Heart left ventricle (tissue), 16 donors: ENCODE measurements at places on chromosomes 6 and 20. TPM values are rescaled to one million over a fixed set of nuclear protein-coding genes. Genes with fewer than 3 reads are reported as not detected.
A peak's percentile ranks its signal among the peaks of the same experiment; 100 is the strongest.

GRCh38 chr6:21455071-21455470 is 138.5 kb upstream of the SOX4 start:
- H3K36me3 ChIP-seq, result no peaks in the 10 kb centered on the region
- H3K4me1 ChIP-seq, result no peaks in the 10 kb centered on the region
- H3K27me3 ChIP-seq, result no peaks in the 10 kb centered on the region
- H3K27ac ChIP-seq, result no peak overlapping the region

DNA sequence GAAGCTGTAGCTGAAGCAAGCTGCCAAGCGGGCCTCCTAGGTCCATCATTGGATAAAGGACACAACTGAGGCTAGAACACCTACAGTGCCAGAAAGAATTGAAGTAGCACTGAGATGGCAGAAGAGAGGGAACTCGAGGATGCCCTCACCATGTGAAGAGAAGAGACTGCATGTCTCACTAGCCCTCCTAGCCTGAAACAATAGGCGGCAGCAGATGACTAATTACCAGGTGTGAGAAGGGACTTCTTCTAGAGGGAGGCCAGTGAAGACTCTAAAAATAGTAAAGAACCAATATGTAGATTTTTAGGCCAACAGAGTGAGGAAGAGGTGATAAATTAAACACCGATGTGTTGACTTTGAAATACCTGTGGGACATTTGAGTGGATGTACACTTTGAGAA is 50.3 kb downstream of the LGSN start:
- no peak overlapping the region for H3K4me3 ChIP-seq
- H3K27me3 ChIP-seq, result no peaks in the 10 kb centered on the region
- DNase-seq, result no peak
- H3K4me1 ChIP-seq, result no peaks in the 10 kb centered on the region
- no peaks in the 10 kb centered on the region for H3K36me3 ChIP-seq

The LZTS3 gene
- total RNA-seq, result 8.6 TPM

GRCh38 chr20:36098364-36098763 is 56.2 kb upstream of the EPB41L1 start:
- peak overlapping the region; percentile 56 for H3K27ac ChIP-seq
- peaks cover 30% of the 10 kb centered on the region for H3K4me1 ChIP-seq
- no peaks in the 10 kb centered on the region for H3K27me3 ChIP-seq
- no peaks in the 10 kb centered on the region for H3K36me3 ChIP-seq

GRCh38 chr6:38164131-38164481 is 344.6 kb downstream of the ZFAND3 start:
- no peak overlapping the region for H3K27ac ChIP-seq
- no peaks in the 10 kb centered on the region for H3K36me3 ChIP-seq
- no peak overlapping the region for H3K4me3 ChIP-seq
- no peak for DNase-seq

The SLC13A3 gene
- 0.70 TPM for total RNA-seq

The FABP7 gene
- total RNA-seq, result not detected

- peak overlapping the region; percentile 98 for H3K27ac ChIP-seq
- H3K4me3 ChIP-seq, result peak overlapping the region; percentile 67
- no peaks in the 10 kb centered on the region for H3K27me3 ChIP-seq
Observed at GRCh38 chr6:31402324-31403282, 792 bp upstream of the MICA start.

GRCh38 chr6:24016286-24016685 is 109.7 kb upstream of the NRSN1 start:
- no peaks in the 10 kb centered on the region for H3K4me1 ChIP-seq
- no peaks in the 10 kb centered on the region for H3K27me3 ChIP-seq
- DNase-seq, result no peak
- no peaks in the 10 kb centered on the region for H3K36me3 ChIP-seq
- no peak overlapping the region for H3K27ac ChIP-seq

DNA sequence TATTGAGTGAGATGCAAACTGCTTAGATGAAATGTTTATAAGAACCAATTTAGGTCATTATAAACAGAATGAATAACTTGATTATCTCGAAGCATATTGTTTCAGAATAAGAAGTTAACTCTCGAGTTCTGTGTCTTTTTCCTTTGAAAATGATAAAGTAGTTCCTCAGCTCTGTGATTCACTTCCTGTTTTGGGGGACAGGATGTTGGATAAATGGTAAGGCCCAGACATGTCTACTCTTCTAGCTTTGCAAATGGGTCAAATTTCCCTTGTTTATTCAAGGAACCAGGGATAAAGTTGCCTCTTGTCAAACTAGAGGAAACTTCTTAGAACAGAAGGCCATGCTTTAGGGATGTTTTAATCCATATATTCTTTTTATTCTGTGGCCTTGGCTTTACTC is 246.9 kb downstream of the SOX4 start:
- no peak overlapping the region for H3K27ac ChIP-seq
- H3K4me3 ChIP-seq, result no peak overlapping the region
- H3K4me1 ChIP-seq, result peaks cover 25% of the 10 kb centered on the region
- no peak for DNase-seq
